H7 (cell line): ENCODE measurements at places on chromosomes 7 and 10. TPM values are rescaled to one million over a fixed set of nuclear protein-coding genes. Genes with fewer than 3 reads are reported as not detected.
A peak's percentile ranks its signal among the peaks of the same experiment; 100 is the strongest.

DNA sequence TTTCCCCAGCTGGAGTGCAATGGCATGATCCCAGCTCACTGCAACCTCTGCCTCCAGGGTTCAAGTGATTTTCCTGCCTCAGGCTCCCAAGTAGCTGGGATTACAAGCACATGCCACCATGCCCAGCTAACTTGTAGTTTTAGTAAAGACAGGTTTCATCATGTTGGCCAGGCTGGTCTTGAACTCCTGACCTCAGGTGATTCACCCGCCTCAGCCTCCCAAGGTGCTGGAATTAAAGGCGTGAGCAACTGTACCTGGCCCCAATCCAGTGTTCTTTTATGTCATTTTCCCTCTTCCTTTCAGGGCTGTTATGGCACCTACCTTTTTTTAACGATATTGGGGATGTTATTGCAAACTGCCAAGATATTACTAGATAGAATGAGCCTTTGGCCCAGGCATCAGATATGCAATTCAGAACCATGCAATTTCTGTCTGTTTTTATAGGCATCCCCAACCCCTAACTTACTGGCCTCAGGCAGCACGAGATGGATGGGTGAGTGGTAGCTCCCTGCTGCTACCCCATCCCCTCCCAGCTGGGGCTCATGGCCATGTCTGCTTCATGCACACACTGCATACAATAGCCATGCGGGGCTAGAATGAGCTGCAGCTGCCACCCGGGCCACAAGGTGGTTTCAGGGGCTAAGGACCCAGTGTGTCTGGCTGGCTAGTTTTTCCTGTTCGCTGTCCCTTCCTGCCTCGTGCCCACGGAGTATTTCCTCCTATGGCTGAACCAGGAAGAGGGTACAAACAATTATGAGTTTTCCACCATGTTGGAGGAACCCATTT is 1080.1 kb upstream of the SORCS1 start:
- DNase-seq = no peak

DNA sequence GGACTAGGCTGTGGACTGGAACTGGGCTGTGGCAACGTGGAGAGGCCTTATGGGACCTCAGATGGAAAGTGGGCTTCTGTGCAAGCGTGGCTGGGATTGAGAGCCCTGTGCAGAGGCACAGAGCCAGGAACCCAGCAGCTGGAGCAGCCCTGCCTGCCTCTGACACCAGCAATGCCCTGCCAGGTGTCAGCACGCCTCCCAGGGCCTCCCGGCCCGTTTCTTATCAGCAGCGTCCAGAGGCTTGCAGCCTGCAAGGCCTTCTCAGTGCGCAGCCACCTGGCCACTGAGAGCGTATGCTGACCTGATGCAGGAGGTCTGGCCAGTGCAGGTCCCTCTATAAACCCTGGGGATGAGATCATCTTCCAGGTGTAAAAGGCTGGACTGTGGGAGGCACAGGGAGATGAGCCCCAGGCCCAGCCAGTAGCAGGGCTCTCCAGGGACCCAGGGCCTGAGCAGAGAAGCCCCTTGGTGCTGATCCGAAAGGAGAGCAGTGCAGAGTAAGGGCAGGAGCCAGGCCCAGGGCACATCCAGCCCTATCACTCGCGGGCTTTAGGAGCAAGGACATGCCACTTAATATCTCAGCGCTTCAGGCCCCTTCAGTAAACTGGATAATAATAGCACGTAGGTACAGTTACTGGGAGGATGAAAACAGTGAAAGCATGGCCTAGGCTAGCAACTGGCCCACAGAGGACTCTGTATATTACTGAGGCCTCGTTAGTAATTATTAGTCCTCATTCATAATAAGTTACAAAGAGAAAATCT is 38.8 kb upstream of the ANTXRL start:
- no peak for DNase-seq

PODXL gene
- total RNA-seq = 254 and 339 TPM in 2 replicates

TCERG1L gene
- 4.4 and 5.4 TPM in 2 replicates for total RNA-seq

DNA sequence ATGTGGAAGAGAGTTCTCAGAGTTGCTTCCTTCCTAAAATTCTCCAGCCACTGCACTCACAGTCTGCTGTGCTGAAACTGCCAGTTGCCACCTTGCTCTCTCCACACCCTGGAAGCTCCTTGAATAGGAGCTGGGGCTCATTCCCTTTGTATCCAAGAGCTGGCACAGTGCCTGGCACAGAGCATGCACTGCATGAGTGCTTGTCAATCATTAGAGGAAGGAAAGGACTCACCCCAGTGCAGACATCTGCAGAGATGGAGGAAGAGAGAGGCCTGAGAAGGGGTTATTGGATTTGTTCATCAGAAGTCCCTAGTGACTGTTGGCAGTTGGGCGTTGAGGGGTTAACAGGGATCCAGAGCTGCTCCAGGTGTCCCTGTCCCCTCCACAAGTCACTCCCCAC is 41.7 kb upstream of the DUSP5 start:
- DNase-seq = no peak

SSBP1 gene
- 165 and 173 TPM in 2 replicates for total RNA-seq

DNA sequence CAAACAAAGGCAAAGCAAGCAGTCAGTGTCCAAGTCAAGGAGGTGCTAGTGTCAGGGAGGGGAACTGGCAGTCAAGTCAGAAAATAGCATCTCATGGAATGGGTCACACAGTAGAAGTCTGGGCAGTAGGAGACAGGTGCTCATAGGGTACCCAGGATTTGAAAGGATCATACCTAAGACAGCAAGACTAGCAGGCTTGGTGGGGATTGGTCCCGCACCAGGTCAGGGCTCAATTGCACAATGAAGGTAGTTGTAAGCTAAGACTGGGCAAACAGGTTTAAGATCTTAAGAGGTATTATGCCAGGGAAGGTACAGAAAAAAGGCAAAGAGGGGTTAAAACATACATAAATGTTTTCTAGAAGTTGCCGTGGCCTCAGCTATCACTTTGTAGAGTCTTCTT is 181.4 kb upstream of the ETV1 start:
- DNase-seq = no peak

DNA sequence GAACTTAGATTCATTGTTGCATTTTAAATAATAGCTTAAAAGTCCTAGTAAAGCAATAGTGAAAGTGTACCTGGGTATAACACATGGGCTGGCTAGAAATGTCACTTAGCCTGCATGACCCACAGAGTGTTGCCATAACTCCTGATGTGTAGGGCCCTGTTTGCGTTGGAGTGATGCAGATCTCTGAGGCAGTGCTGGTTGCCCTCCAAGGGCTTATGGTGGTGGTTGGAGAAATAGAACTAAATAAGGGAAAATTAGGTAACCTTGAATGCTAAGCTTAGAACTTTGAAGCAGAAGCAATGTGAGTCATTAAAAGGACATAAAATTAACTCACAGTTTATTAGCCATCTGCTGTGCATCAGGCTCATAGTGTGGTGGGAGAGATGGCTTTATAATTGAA is 105.7 kb downstream of the CCNY start:
- DNase-seq = no peak

DNA sequence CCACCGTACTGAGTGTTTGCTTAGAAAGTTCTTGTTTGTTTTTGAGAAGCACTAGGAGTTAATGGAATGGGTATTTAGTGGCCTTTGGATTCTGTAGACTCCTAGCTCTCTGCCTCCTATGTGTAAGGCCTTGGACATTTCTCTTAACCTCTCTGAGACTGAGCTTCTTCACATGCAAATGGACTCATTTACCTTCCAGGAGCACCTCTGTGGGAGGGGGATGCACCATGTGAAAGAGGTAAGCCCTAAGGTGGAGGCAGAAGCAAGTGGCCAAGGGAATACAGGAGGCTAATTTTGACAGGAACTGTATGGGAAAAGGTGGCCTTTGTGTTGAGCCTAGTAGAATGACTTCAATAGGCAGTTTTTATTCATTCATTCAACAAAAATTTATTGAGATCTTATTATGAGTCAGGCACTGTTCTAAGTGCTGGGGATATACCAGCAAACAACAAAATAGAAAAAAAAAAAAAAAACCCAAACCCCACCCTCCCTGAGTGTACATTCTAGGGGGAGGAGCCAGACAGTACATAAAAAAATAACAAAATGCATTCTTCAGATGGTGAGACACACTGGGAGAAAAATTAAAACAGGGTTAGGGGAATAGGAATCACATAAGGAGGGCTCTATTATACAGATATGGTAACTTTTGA is 9.2 kb upstream of the EPHA1 start:
- DNase-seq = peak; percentile 52

DNA sequence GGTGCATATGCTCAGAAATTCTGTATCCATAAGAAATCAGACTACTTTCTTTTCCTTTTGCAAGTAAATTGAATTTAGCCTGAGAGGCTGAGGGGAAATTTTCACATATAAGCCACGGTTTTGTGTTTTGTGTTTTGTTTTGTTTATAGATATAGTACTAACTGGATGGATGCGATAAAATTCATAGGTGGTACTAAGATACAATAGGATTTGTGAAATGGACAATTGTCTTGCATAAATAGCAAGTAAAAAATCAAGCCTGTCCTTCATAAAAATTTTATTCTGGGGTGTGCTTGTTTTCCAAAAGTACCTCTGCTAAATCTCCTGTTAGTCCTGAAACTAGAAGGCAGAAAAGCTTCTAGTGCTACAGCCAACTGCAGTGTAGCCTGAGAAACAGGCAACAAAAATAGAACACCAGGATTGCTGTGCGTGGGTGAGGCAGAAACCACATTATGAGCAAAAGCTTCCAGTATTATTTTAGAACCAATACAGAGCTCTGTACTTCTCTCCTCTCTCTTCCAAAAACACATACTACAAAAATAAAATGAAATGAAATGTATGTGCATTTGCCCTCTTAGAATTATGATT is 634 bp upstream of the HDAC9 start:
- no peak for DNase-seq

DNAH11 gene
- total RNA-seq = 1.6 and 1.8 TPM in 2 replicates

GRCh38 chr10:60041489-60042133 is 135.3 kb upstream of the CCDC6 start:
- no peak for DNase-seq

GRCh38 chr10:28496017-28496416 is 36.9 kb upstream of the WAC start:
- no peak for DNase-seq
